ENCODE measurements at places on chromosomes 5 and 9.

DNA sequence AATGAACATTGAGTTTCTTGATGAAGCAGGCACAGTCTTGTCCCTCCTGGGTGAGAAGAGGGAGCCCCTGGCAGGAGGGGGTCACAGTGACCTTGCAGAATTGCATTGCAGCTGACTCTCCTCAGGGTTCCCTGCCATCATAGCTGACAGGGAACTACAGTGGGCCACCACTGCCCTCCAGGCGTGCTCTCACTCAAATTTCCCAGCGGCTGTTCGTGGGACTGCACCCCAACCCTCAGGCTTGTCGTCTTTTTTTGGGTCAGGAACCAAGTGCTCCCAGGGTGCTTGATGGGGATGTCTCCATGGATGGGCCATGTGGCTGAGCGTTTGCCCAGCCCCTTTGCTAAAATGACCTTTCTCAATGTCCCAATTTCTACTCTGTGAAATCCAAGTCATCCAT is 215.8 kb downstream of the MELK start:
- DNase-seq, result no peak

DNA sequence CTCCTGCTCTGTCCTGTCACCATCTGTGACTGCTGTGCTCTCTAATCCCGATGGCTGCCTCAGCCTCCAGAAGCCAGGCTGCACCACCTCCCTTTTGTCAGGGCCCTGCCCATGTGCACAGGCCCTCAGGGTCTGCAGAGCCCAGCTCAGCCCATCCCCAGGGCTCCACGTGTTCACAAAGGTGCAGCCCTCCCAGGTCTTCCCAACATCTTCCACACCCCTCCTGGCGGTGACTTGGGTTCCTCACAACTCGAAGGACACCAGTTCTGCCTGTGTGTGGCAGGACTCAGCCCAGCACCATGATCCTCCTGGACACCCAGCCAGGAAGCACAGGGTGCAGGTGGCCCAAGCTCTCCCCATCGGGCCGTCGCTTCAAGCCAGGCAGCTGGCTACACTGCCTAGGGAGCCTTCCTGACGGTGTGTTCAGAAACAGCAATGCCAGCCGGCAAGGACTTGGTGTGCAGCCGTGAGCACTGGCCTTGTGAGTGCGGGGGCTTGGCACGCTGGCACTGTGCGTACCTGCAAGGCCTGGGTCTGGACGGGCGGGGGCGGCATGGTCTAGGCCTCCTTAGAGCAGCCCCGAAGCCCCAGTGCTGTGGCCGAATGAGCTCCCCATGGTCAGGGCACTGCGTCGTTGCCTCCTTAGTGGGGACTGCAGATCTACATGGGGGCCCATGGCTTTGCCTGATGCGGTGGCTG is 96.1 kb downstream of the MRPL36 start:
- no peak for DNase-seq

- no peak for DNase-seq
Measured at GRCh38 chr5:175889910-175890684, 18.7 kb downstream of the CPLX2 start.

DNA sequence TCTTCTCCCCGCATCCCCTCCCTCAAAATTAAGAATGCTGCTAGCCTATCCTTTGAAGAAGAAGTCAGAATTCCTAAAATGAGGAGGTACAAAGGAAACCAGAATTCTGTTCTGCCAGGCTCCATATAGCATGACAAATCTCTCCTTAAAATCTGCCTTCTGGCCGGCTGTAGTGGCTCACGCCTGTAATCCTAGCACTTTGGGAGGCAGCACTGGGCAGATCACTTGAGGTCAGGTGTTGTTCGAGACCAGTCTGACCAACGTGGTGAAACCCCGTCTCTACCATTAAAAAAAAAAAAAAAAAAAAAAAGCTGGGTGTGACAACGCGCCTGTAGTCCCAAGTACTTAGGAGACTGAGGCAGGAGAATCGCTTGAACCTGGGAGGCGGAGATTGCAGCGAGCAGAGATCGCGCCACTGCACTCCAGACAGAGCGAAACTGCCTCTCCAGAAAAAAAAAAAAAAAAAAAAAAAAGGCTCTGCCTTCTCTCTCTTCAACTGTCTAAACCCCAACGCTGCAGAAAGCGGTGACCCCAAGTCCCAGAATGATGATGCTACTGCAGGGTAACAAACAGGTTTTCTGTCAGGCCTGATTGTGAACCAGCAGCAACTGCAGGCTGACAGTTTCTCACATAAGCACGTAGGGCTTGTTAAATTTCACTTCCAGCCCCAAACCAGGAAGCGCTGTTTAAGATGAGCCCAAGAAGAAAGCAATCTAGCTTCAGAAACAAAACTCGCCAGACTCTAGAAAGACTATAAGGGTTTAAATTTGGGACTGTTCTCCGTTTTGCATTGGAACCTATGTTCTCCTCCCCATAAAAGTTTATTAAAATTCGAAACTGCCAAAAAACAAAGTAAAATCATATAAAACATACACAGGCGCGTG is 963 bp upstream of the CAST start:
- peak; percentile 20 for DNase-seq

DNA sequence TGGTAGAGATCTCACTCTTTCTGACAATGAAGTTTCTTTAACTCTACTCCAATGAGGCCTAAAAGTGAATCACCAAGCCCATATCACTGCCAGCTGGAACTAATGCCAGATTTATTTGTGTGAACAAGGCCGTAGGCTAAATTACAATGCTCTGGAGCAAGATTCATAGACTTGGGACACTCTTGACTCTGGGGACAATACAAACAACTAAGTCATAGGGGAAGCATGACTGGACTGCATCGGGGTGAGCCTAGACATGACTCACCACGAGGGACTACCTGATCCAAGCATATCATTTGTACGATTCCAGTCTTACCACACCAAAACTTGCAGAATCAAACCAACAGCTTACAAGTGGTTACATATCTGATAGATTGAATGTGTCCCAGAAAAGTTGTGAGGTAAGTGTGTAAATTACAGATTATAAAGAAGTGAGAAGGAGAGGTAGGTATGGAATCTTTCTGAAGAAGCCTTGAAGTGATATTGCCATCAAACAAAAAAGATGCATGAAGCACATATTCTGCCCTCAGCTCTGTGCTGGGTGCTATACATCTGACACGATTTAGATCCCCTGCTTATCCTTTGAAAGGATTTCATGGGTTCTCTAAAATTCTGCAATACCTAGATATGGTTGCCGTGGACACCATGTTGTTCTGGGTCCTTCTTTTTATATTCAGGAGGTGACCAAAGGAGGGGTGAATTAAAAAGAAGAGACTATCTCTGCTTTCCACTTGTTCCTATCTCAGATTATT is 199.3 kb upstream of the PDE4D start:
- DNase-seq, result no peak

- DNase-seq, result no peak
Measured at GRCh38 chr5:171310212-171310818, 1.3 kb downstream of the TLX3 start.
